ENCODE measurements at places on chromosomes 6 and 20.

DNA sequence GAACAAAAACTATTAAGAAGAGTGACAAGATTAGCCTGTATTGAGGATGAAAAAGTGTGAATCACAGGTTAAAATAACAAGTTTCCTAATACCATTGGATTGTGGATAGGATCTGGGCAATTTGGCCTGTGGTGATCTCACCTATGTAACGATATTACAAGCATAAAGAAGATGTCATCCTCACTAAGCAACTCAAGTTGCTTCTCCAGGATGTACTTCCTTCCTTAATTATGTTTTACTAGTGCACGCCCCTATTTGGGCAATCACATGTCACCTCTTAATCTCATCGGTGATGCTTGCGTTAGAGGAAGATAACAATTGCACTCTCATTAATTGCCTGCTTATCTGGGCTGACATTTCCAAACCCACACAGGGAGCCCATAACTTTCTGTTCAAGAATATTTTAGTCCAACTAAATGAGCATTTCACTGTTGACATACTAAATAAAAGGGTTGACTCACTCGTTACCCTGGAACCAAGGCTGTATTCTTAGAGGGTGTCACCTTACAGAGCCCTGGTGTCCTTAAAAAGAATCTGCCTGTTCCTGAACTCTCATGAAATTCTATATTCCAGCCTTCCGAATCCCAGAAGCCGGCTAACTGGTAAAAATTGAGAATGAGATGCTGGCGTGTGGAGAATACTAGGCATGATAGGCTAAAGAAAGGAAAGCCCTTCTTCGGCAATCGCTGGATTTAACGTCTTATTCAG lies 88.2 kb upstream of the ATXN1 start:
- no peak overlapping the region for H3K4me3 ChIP-seq
- peaks cover 6% of the 10 kb centered on the region for H3K4me1 ChIP-seq
- no peak overlapping the region for H3K27ac ChIP-seq
- no peak for DNase-seq

- peaks cover 9% of the 10 kb centered on the region for H3K4me1 ChIP-seq
- no peak overlapping the region for H3K4me3 ChIP-seq
- H3K27ac ChIP-seq, result no peak overlapping the region
- H3K36me3 ChIP-seq, result peaks cover 93% of the 10 kb centered on the region
- H3K27me3 ChIP-seq, result no peaks in the 10 kb centered on the region
Observed at GRCh38 chr6:33673851-33674250, 37.6 kb downstream of the UQCC2 start.

DNA sequence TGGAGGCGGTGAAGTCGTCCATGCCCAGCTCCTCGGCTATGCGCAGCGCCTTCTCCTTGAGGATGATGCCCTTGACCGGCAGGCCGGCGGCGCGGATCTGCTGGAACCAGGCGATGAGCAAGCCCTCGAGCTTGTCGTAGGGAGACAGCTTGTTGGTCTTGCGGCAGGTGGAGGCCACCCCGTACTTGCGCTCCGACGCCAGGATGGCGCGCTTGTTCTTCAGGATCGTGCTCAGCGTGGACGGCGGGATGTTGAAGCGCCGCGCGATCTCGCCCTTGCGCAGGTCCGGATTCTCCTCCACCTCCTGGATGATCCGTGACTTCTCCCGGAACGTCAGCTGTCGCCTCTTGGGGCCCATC lies 435 bp downstream of the CENPB start:
- H3K4me3 ChIP-seq, result peak overlapping the region; percentile 63
- no peaks in the 10 kb centered on the region for H3K36me3 ChIP-seq
- H3K4me1 ChIP-seq, result peaks cover 37% of the 10 kb centered on the region
- H3K27ac ChIP-seq, result peak overlapping the region; percentile 70
- H3K27me3 ChIP-seq, result no peaks in the 10 kb centered on the region

DNA sequence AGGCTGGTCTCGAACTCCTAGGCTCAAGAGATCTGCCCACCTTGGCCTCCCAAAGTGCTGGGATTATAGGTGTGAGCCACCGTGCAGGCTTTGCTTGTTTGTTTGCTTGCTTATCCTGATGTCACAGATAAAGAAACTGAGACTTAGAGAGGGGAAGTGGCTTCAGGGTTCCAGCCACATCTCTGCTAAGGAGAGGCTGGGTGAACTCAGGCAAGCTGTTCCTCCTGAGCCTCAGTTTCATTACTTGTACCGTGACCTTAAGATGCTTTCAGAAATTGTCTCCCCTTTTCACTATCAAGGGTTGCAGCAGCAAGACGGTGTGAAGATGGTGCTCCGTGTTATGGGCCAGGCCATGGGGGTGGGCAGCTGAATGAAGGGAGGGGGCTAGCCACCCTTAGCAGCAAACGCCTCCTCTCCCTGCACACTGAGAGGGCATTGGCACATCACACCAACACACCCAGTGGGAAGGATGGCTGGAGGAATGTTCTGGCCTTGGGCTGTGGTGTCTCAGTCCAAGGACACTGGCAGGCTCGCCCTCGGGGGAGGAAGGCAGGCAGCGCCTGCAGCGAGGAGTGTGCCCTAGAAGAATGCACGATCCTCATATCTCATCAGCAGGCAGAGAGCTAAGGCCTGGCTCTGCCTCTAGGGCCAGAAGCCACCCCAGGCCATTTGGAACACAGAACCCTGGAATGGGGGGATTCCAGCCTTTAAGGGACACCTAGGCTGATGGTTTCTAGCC lies 48.2 kb upstream of the TLDC2 start:
- DNase-seq, result no peak
- no peaks in the 10 kb centered on the region for H3K27me3 ChIP-seq
- H3K4me3 ChIP-seq, result no peak overlapping the region
- no peaks in the 10 kb centered on the region for H3K4me1 ChIP-seq
- no peaks in the 10 kb centered on the region for H3K36me3 ChIP-seq
- no peak overlapping the region for H3K27ac ChIP-seq

- no peaks in the 10 kb centered on the region for H3K4me1 ChIP-seq
- DNase-seq, result no peak
- no peaks in the 10 kb centered on the region for H3K36me3 ChIP-seq
- no peaks in the 10 kb centered on the region for H3K27me3 ChIP-seq
- no peak overlapping the region for H3K27ac ChIP-seq
Observed at GRCh38 chr6:132003516-132004178, 52.5 kb upstream of the CCN2 start.

- DNase-seq, result no peak
- H3K27ac ChIP-seq, result no peak overlapping the region
- peaks cover 24% of the 10 kb centered on the region for H3K36me3 ChIP-seq
- H3K27me3 ChIP-seq, result no peaks in the 10 kb centered on the region
- H3K4me1 ChIP-seq, result no peaks in the 10 kb centered on the region
Observed at GRCh38 chr20:32238483-32239425, 31.1 kb downstream of the POFUT1 start.

DNA sequence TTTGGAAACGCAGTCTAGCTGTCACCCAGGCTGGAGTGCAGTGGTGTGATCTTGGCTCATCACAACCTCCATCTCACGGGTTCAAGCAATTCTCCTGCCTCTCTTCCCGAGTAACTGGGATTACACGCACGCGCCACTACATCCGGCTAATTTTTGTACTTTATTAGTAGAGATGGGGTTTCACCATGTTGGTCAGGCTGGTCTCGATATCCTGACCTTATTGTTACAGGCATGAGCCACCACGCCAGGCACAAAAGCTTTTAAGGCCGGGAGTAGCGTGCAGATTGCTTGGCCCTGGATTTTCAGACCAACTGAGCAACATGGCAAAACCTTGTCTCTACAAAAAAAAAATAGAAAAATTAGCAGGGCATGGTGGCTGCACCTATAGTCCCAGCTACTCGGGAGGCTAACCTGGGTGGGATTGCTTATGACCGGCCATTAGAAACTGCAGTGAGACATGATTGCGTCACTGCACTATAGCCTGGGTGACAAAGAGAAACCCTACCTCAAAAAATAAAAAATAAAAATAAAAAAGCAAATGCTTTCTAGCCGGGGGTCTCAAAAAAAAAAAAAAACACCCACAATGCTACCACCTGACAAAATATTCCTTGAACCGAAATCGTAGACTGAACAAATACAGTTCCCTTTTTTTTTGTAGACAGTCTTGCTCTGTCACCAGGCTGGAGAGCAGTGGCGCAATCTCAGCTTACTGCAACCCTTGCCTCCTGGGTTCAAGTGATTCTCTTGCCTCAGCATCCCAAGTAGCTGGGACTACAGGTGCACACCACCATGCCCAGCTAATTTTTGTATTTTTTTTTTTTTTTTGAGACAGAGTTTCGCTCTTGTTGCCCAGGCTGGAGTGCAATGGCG lies 15.0 kb downstream of the RBM39 start:
- H3K4me1 ChIP-seq, result peaks cover 25% of the 10 kb centered on the region
- no peak for DNase-seq
- peaks cover 97% of the 10 kb centered on the region for H3K36me3 ChIP-seq
- no peak overlapping the region for H3K4me3 ChIP-seq
- no peak overlapping the region for H3K27ac ChIP-seq

- no peak overlapping the region for H3K27ac ChIP-seq
- no peak overlapping the region for H3K4me3 ChIP-seq
- DNase-seq, result no peak
- no peaks in the 10 kb centered on the region for H3K27me3 ChIP-seq
- no peaks in the 10 kb centered on the region for H3K36me3 ChIP-seq
- H3K4me1 ChIP-seq, result no peaks in the 10 kb centered on the region
Observed at GRCh38 chr6:85035766-85036165, 271.4 kb upstream of the TBX18 start.

DNA sequence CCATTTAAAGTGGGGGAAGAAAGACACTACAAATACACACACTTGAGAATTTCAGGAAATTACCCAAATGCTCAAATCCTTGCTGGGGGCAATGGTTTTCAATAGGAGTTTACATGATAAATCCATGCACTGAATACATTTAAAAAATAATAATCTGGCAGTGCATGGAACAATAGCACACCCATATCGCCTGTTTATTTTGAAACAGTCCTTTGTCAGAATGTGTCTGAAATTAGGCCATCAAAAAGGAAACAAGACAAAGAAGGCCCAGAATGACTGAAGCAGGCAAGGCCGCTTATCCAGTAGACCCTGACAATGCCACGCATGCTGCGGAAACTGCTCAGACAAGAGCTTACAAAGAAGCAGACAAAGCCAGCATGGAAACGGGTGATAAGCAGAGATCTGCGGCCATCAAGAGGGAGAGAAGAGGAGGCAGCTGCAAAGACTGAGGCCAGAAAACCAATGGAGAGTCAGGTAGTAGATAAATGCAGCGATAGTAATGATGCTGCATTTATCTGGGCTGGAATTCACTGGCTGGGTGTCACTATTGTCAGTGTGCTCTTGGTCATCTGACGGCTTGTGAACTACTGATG lies 211.9 kb upstream of the CNR1 start:
- no peak overlapping the region for H3K4me3 ChIP-seq
- no peaks in the 10 kb centered on the region for H3K27me3 ChIP-seq
- H3K36me3 ChIP-seq, result no peaks in the 10 kb centered on the region
- no peak overlapping the region for H3K27ac ChIP-seq
- no peaks in the 10 kb centered on the region for H3K4me1 ChIP-seq
- DNase-seq, result no peak

- no peaks in the 10 kb centered on the region for H3K27me3 ChIP-seq
- peaks cover 54% of the 10 kb centered on the region for H3K4me1 ChIP-seq
- H3K27ac ChIP-seq, result peak overlapping the region; percentile 98
- no peak for DNase-seq
- peaks cover 20% of the 10 kb centered on the region for H3K36me3 ChIP-seq
Observed at GRCh38 chr6:30684386-30685156, 1.9 kb downstream of the PPP1R18 start.

GRCh38 chr6:138787138-138787537 lies 8.7 kb upstream of the ECT2L start:
- no peaks in the 10 kb centered on the region for H3K27me3 ChIP-seq
- H3K36me3 ChIP-seq, result peaks cover 55% of the 10 kb centered on the region
- no peaks in the 10 kb centered on the region for H3K4me1 ChIP-seq
- H3K27ac ChIP-seq, result no peak overlapping the region
- H3K4me3 ChIP-seq, result no peak overlapping the region

- no peak for DNase-seq
- no peaks in the 10 kb centered on the region for H3K27me3 ChIP-seq
- no peak overlapping the region for H3K4me3 ChIP-seq
- H3K27ac ChIP-seq, result no peak overlapping the region
- H3K36me3 ChIP-seq, result no peaks in the 10 kb centered on the region
Observed at GRCh38 chr6:39706819-39707335, 18.3 kb downstream of the KIF6 start.

- H3K36me3 ChIP-seq, result peaks cover 3% of the 10 kb centered on the region
- peaks cover 21% of the 10 kb centered on the region for H3K4me1 ChIP-seq
- no peaks in the 10 kb centered on the region for H3K27me3 ChIP-seq
- no peak for DNase-seq
Observed at GRCh38 chr6:25136854-25137253, 142.3 kb upstream of the CARMIL1 start.

DNA sequence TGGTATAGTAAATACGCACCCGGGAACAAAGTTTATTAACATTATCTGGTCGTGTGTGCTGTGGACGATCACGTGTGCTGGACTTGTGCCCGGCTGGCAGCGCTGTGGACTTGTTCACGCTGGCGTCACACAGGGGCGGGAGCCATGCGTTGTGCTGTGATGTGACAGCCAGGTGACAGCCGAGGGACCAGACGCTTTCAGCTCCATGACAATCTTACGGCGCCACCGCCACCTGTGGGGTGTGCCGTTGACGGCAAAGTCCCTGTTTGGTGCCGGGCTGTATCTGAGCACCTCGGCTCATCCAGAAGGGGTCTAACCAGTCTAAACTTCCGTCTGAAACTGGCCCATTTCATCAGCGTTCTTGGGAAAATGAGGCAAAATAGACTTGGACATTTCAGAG lies 25.2 kb downstream of the DLL1 start:
- no peak for DNase-seq
- H3K27ac ChIP-seq, result no peak overlapping the region
- H3K27me3 ChIP-seq, result peaks cover 6% of the 10 kb centered on the region
- H3K4me3 ChIP-seq, result no peak overlapping the region

DNA sequence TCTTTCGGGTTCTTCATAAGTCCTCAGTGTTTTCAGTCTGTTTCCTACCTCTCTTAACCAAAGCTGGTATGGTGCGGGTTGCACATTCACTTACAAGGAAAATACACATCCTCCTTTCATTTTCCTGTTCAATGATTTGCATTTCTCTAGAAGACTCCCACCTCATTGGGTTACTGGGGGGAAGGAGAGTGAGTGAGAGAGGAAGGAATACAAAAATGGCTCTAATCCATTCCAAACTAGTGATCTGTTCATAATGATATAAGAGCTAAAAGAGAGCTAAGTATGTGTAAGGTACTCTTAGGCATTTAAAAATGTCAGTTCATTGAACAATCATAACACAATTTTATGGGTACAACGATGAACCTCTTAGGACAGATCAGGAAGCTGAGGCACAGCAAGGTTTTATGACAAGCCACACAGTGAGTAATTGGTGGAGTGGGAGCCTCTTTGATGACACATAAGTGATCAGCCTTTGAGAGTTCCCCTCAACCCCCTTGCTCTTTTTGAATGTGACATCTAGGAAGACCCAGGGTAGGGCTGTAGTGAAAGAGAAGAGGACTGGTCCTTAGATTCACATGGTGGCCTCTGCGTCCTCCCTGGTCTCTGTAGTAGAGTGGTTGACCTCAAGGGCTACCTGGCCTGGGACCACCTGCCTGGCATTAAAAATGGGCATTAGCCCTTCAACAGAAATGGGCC lies 328.4 kb upstream of the SOX4 start:
- no peak for DNase-seq
- no peak overlapping the region for H3K27ac ChIP-seq
- no peak overlapping the region for H3K4me3 ChIP-seq
- H3K27me3 ChIP-seq, result no peaks in the 10 kb centered on the region
